ENCODE measurements at places on chromosomes 7 and 10.
A peak's percentile ranks its signal among the peaks of the same experiment; 100 is the strongest.

GRCh38 chr10:118664321-118664720 lies 68.9 kb upstream of the PRLHR start:
- no peak for DNase-seq

DNA sequence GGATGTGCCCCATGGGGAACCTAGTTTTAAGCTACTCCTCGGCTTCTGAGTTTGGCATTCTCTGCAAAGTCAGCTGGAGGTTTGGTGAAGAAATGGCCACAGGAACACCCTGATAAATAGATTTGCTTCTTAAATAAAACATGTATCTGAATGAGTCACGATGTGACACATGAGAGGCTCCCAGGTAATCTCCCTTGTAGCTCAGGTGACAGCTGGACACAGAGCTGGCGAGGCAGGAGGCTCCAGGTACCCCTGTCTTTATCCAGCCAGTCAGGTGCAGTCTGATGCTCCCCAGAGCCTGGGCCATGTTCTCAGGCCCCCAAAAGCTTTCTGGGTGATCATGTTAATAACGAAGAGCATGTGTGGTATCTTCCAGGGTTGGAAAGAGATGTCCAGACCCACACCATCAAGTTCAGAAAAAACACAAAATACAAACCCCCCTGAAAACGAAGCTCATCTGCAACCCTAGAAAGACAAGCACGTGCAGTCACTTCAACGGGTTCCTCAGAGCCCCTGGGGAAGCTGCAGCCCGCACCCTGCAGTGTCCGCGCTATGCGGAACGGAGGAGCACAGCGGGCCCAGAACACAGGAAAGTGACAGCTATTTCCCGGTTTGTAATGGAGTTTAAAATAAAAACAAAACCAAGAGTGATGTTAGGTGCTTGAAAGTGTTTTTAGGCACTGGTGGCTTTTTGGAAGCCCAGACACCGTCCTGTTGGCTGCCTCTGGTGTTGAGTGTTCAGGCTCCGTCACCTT lies 69.4 kb downstream of the ZRANB1 start:
- DNase-seq, result no peak

- DNase-seq, result peak; percentile 2
Observed at GRCh38 chr10:50874723-50875122, 10.7 kb downstream of the A1CF start.

GRCh38 chr7:77284616-77285015 lies 85.0 kb upstream of the FGL2 start:
- DNase-seq, result no peak

- no peak for DNase-seq
Observed at GRCh38 chr7:33186192-33186591, 56.8 kb downstream of the BBS9 start.

DNA sequence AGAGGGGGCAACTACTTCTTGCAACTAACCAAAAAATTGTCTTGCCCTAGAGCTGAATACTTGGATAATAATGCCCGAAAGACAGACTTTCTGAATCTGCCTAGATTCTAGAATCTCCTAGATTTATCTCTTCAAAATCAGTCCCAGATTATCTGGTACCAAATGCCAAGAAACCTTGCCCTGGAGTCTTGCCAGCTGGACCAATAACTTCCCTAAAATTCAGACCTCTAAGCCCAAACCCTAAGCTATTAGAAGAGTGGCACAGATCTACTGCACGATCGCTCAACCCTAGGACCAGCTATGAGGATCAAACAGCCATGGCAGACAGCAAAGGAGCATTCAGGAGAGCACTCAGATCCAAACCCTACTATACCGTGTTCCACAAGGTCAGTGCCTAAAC lies 45.0 kb downstream of the ARMH3 start:
- DNase-seq, result no peak

Measured in NCI-H524 (cell line).